Stimulated activated CD4-positive, alpha-beta T cell treated with anti-CD3 and anti-CD28 coated beads, Interleukin-2, amount 100 ng/mL, for 48 hours (primary cell): ENCODE measurements at places on chromosomes 7 and 10.

DNA sequence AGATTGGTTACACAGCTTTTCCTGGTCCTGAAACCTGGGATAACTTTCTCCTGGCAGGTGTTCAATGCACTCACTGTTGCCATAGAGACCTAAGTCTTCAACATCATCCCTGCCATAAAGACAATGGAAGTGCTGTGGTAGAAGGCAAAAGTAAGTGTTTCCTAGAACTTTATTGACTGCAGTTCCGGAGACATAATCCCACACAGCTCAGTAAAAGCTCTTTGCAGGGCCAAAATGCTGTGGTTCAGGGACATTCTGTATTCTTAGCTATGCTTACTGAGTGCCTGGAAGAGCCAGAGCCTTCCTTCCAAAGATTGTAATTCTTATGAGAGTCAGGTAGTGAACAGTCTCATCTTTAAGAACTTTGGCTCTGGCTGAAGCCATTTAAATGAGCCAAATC lies 5.3 kb downstream of the WIPF3 start:
- no peak for DNase-seq

GRCh38 chr7:129959471-129960203 lies 6.9 kb upstream of the UBE2H start:
- no peak for DNase-seq

DNA sequence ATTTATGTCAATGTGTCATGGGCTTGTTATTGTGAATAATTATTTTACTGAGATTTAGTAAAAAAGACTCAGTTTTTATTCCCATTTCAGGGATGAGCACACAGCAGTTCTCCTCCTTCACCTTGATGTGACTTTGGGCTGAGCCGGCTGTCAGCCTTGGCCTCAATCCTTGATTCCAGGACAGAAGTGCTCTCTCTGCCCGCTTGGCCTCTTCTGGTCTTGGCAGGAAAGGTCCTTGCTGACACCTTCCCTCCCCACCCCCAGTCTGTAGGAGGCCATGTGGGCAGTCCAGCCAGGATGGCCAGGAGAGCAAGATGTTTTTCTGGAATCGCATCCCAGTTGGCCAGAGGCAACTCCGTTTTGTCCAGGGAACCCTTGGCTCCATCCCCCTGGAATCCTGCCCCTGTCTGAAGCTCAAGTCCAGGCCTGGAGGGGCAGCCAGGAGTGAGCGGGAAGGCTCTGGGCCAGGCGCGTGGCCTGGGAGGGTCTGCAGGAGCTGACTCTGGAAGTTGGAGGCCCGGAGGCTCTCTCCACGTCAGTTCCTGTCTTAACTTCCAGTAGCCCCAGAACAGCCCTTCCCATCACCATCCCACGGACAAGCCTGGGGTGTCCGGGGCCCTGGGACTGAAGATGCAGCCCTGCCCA lies 100.9 kb downstream of the PDGFA start:
- DNase-seq, result no peak

- DNase-seq, result no peak
Observed at GRCh38 chr7:127776776-127777386, 124.9 kb downstream of the SND1 start.

DNA sequence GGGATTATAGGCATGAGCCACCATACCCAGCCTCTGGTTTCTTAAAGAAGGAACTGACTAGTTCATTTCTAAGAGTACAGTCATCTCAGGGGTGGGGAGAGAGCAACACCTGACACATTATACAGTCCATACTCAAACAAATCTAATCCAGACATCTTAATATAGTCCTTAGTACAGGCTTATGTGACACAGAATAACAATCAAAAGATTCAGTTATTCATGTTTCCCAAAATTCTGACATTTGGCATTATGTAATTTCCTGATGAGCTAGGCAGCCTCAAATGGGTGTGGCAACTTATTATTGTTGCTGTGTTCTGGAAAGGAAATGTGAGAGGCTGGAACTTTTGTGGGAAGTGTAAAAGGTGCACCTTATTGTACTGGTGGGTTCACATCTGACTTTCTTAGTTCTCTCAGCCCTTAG lies 116.3 kb downstream of the WDFY4 start:
- DNase-seq, result no peak

DNA sequence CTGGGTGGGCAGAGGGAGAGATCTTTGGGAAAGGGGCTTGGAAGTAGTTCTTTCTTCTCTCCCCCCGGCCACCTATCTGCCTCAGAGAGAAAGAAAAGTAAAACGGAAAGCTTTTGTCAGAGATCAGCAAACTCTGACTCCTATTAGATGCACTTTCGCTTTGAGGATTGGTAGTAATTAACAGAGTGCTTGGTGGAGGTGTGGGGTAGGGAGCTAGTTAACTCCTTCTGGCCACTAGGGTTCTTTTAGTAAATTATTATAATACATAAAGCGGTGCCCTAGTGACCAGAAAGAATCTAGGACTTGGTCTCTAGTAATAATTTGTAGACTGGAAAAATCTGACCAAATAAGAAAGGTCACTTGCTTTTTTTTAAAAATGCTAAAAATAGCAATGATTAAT lies 54.6 kb downstream of the CPVL start:
- DNase-seq, result no peak

DNA sequence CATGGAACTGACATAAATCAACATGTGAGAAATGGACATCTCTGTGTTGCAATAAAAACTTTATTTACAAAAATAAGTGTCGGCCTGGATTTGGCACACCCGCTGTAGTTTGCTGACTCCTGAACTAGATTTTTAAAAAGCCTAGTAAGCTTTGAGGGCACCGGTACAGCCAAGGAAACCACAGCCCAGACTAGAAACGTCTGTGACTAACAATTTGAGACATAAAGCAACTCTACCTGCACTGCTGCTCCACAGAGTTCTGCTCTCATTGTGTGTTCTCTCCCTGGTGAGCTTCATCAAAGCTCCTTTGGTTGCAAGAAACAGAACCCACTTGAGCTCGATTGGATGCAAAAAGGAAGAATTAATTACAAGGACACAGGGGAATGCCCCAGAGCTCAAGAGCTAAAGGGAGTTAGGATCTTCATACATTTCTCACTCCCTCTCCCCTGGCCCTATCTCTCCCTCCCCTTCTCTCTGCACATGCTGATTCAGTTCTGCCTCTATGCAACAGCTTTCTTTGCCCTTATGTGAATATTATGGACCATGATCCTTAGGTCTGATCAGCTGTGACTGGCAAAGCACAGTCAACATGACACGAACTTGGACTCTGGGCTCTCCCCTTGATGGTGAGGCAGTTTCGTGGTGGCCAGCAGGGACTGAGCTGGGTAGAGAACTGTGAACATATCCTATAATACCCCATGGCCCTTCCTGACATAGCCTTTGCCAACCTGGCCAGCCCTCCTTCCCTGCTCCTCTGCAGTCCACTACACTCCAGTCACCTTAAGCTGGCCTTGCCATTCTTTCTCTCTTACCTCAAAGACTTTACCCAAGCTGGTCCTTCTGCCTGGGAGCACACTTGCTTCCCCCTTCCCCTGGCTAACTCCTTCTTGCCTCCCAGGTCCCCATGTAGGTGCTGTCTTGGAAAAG lies 77.5 kb upstream of the YAE1 start:
- DNase-seq, result no peak

DNA sequence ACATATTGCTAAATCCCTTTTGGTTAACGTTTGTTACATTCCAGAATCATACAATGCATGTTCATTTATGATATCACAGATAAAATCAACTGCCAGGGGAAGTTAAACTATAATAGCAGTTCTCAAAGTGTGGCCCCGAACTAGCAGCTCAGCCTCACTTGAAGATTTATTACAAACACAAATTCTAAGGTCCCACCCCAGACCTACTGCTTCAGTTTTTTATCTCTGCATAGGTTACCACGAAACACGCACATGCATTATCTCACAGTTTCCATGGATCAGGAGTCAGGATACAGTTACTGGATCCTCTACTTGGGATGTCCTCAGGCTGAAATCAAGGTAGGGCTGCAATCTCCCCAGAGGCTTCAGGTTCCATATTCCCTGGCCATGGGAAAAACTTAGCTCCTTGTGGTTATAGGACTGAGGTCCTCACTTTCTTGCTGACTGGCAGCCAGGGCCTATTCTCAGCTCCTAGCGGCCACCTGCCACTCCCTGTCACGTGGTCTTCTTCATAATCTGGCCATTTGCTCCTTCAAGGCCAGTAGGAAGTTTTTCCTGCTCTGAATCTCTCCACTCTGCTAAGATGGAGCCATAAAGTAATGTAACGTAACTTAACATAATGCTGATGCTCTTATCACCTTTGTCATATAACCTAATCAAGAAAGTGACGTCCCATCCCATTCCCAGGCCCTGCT lies 50.5 kb upstream of the YAE1 start:
- no peak for DNase-seq

- no peak for DNase-seq
Observed at GRCh38 chr10:77090381-77091356, 546.9 kb downstream of the KCNMA1 start.

DNA sequence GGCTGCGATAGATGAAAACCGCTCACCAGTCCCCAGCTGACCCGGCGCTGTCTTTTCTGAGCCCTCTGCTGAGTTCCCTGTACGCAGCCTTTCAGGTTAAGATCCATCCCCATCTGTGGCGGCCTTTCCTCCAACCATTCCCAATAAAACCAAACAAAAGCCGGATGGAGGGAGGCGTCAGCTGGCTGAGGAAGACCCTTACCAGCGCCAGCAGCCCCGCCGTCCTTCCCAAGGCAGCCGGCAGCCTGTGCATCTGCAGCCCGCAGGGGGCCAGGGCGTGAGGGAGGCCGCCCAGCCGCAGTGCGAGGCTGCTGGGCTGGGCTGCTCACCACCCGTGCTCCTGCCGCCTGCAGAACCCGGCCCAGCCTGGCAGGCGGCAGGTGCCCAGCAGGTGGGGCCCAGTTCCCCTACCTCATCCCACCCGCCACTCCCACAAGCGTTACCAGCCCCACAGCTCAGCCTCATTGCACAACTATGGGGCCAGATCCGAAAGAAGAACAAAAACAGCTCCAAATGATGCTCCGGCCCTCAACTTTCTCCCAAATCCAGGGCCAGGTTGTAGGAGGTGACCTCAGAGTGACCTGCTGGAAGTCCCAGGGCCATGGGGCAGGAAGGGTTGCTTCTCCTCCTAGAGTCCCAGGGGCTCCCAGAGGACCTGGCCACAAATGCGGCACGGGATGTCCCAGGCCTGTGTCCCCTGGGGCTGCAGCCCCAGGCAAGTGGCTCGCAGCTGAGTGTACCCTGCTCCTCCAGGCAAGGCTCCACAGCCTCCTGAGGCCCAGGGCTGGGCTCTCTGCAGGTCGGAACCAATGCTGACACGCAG lies 23.8 kb downstream of the PAPOLB start:
- DNase-seq, result no peak
